ENCODE measurements at places on chromosomes 12 and 14.

- no peaks in the 10 kb centered on the region for H3K27me3 ChIP-seq
- no peak overlapping the region for H3K27ac ChIP-seq
- DNase-seq: no peak
- no peaks in the 10 kb centered on the region for H3K36me3 ChIP-seq
- H3K4me3 ChIP-seq: no peak overlapping the region
Measured at GRCh38 chr12:6820166-6820565, 1.5 kb upstream of the GPR162 start.

GRCh38 chr12:127383281-127383680, 883.7 kb upstream of the TMEM132C start:
- H3K27me3 ChIP-seq: no peaks in the 10 kb centered on the region
- H3K27ac ChIP-seq: no peak overlapping the region
- H3K4me1 ChIP-seq: no peaks in the 10 kb centered on the region
- no peak for DNase-seq
- H3K36me3 ChIP-seq: no peaks in the 10 kb centered on the region

DNA sequence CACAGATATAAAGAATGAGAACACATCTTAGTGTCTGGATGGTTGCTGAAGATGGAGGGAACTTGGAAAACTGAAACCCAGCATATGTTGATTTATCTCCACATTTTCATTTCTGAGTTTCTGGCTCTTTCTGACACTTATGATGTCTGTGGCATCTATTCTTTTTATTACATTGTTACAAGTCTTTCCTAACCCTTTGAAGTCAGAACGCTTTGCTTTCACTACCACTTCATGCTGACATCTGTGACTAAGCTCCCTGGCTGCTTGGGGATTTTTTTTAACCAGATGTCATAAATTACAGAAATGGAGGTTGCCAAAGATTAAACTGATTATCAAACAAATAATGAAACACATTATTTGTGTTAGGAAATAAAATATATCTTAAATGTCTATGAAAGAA, 188.7 kb downstream of the KITLG start:
- H3K27me3 ChIP-seq: no peaks in the 10 kb centered on the region
- H3K36me3 ChIP-seq: no peaks in the 10 kb centered on the region
- DNase-seq: no peak
- H3K27ac ChIP-seq: no peak overlapping the region
- H3K4me3 ChIP-seq: no peak overlapping the region
- H3K4me1 ChIP-seq: no peaks in the 10 kb centered on the region

DNA sequence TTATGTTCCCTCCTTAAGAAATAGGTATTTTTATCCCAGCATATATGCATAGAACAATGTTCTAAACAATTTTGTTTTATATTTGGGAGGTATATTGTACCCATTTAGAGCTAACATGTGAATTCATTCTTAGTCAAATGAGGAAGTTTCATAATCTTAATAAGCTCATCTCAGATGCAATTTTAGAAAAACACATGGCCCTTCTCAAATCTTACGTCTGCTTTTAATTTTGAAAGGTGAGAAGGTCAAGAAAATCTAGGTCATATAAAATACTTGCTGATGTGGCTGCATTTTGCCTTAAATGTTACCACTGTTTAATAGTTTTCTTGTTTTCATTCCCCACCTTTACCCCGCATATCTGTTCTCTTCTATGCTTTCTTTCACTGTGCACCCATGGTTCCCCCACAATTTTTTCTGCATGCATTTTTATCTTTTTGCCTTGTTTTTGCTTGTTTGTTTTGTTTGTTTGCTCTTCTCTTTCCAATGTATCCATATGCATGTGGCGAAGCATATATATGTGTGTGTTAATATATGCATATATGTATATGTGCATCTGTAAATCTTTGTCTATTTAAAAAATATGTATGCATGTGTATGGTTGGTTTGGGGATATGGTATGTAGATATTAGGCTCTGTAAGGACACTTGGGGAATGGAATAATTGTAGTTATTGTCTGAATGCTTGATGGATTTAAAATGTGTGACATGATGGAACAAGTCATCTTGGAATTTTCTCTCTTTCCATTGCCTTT, 317.1 kb downstream of the BCAT1 start:
- no peaks in the 10 kb centered on the region for H3K27me3 ChIP-seq
- H3K4me3 ChIP-seq: no peak overlapping the region
- no peaks in the 10 kb centered on the region for H3K36me3 ChIP-seq
- H3K27ac ChIP-seq: no peak overlapping the region
- no peaks in the 10 kb centered on the region for H3K4me1 ChIP-seq

DNA sequence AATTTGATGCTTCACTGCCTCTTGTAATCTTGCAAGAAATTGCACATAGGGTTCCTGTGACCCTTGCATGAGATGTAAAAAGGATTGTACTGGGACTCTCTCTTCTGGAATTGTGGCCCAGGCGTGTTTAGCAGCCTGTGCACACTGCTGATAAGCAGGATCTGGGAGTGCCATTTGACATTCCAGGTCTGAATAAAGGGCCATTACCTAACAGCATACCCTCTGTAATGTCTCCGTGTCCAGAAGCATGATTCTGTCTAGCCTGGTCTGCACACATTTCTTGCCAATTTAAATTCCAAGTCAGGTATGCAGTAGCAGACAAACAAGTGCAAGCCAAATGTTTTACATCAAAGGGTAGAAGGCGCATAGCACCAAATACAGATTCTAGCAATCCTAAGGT, 18.1 kb upstream of the MAPKAPK5 start:
- no peak overlapping the region for H3K4me3 ChIP-seq
- no peaks in the 10 kb centered on the region for H3K36me3 ChIP-seq
- H3K4me1 ChIP-seq: no peaks in the 10 kb centered on the region
- DNase-seq: no peak

- H3K36me3 ChIP-seq: peaks cover under 1% of the 10 kb centered on the region
- H3K4me1 ChIP-seq: peaks cover 10% of the 10 kb centered on the region
- peak; percentile 70 for DNase-seq
Measured at GRCh38 chr12:121773011-121773777, 20.3 kb downstream of the RHOF start.

- DNase-seq: no peak
- H3K4me3 ChIP-seq: no peak overlapping the region
- H3K27ac ChIP-seq: no peak overlapping the region
- H3K27me3 ChIP-seq: no peaks in the 10 kb centered on the region
- no peaks in the 10 kb centered on the region for H3K36me3 ChIP-seq
Measured at GRCh38 chr14:72560331-72560730, 333.6 kb downstream of the DPF3 start.

DNA sequence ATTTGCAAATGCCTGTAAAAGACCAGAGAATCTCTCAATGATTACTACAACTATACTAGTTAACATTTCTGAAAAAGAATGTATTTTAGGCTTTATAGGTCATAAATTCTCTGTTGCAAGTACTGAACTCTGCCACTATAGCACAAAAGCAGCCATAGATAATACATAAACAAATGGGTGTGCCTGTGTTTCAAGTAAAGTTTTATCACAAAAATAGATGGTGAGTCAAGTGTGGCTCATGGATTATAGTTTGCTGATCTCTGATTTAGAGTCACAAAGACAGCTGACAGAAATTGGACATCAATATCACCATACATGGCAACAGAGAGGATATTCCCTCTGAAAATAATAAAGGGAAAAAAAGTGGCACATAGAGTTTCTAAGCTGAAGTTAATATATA, 68.1 kb downstream of the FSCB start:
- no peaks in the 10 kb centered on the region for H3K4me1 ChIP-seq
- no peak overlapping the region for H3K4me3 ChIP-seq
- no peaks in the 10 kb centered on the region for H3K36me3 ChIP-seq
- no peak for DNase-seq

- no peaks in the 10 kb centered on the region for H3K36me3 ChIP-seq
- no peaks in the 10 kb centered on the region for H3K4me1 ChIP-seq
- no peak for DNase-seq
Measured at GRCh38 chr14:72026536-72026935, 94.3 kb downstream of the RGS6 start.

DNA sequence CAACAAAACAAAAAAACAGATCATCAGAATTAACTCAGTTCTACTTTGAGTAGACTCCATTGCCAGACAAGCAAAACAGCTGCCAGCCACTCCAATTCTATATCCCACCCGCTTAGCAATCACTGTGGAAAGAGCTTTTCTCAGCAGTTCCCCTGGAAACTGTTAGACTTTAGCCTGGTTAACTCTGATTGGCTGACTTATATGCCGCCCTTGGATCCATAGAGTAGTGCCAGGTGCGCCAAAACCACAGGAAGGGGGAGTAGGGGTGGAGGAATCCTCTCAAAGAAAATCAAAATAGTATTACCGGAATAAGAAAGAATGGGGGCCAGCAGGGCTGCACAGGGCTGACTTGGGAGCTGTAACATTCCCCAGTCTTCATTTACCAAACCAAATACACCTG, 5.4 kb upstream of the EML5 start:
- no peak overlapping the region for H3K4me3 ChIP-seq
- peaks cover 2% of the 10 kb centered on the region for H3K27me3 ChIP-seq
- no peak overlapping the region for H3K27ac ChIP-seq
- H3K4me1 ChIP-seq: no peaks in the 10 kb centered on the region

- DNase-seq: no peak
- no peak overlapping the region for H3K27ac ChIP-seq
- no peaks in the 10 kb centered on the region for H3K4me1 ChIP-seq
- H3K36me3 ChIP-seq: peaks cover 4% of the 10 kb centered on the region
Measured at GRCh38 chr14:20327005-20327869, 5.8 kb downstream of the CCNB1IP1 start.

DNA sequence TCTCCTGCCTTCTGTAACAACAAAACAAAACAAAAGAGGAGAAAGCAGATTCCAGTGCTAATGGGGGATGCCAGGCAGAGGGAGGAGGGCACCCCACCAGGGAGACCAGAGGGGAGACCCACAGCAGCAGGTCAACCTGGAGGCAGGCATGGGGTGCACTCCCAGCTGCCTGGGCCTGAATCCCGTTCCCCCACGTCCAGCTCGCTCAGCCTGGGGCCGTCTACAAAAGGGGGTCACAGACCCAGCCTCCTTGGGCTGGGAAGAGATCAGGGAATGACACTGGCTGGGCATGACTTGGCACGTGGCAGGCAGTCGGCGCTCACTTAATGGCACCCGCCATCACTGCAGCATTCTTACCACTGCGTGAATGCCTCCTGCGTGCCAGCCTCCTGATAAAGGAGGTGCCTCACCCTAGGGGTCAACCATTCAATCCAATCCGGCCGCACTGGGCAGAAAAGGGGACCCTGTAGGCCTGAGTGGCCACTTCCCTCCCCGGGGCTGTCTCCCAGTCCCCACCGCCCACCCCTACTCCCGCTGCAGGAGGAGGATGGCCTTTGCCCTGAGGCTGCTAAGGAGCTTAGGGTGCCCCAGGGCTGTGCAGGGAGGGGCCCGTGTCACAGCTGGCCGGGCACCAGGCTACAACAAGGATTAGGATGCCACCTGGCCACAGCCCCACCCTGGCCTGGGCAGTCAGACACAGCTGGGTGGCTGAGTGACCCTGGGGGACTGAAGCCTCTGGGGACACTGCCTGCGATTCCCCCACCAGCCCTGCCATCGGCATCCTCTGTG, 87.5 kb downstream of the NCOR2 start:
- H3K36me3 ChIP-seq: peaks cover 24% of the 10 kb centered on the region
- no peak overlapping the region for H3K27ac ChIP-seq
- H3K4me1 ChIP-seq: no peaks in the 10 kb centered on the region
- no peak for DNase-seq
- no peak overlapping the region for H3K4me3 ChIP-seq

GRCh38 chr14:94348836-94349235, 25.7 kb upstream of the SERPINA6 start:
- H3K36me3 ChIP-seq: no peaks in the 10 kb centered on the region
- no peak overlapping the region for H3K4me3 ChIP-seq
- no peak overlapping the region for H3K27ac ChIP-seq
- H3K4me1 ChIP-seq: no peaks in the 10 kb centered on the region
- no peaks in the 10 kb centered on the region for H3K27me3 ChIP-seq

DNA sequence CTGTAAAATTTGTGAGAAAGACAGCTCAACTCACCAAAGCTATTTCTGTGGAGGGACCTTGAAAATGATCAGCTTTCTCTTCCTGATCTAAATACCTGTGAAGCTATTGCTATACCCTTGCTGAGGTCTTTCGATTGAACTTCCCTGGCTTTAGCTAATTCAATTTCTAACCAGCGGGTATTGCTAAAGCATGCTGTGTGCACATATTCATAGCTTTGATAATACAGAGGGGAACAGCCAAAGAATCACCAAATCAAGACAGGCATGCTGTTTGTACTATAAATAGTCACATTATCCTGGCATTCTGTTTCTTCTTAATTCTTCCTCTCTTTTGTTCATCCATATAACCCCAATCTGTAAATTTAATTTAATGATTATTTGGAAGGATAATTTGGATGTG, 233.0 kb downstream of the LRFN5 start:
- no peak for DNase-seq
- no peaks in the 10 kb centered on the region for H3K36me3 ChIP-seq
- no peak overlapping the region for H3K27ac ChIP-seq

- no peaks in the 10 kb centered on the region for H3K27me3 ChIP-seq
- peaks cover 16% of the 10 kb centered on the region for H3K36me3 ChIP-seq
- H3K27ac ChIP-seq: no peak overlapping the region
- no peak for DNase-seq
- peaks cover 5% of the 10 kb centered on the region for H3K4me1 ChIP-seq
Measured at GRCh38 chr12:3046441-3047200, 30.6 kb upstream of the TSPAN9 start.

- DNase-seq: no peak
- no peak overlapping the region for H3K4me3 ChIP-seq
- H3K36me3 ChIP-seq: no peaks in the 10 kb centered on the region
Measured at GRCh38 chr12:66713984-66714383, 35.1 kb upstream of the GRIP1 start.

GRCh38 chr12:112473056-112473455, 54.3 kb downstream of the PTPN11 start:
- H3K4me3 ChIP-seq: no peak overlapping the region
- H3K27ac ChIP-seq: no peak overlapping the region
- peaks cover 10% of the 10 kb centered on the region for H3K36me3 ChIP-seq
- no peaks in the 10 kb centered on the region for H3K4me1 ChIP-seq

GRCh38 chr14:60686865-60687264, 37.3 kb downstream of the SIX4 start:
- H3K4me3 ChIP-seq: no peak overlapping the region
- no peak for DNase-seq
- no peaks in the 10 kb centered on the region for H3K36me3 ChIP-seq
- no peak overlapping the region for H3K27ac ChIP-seq

DNA sequence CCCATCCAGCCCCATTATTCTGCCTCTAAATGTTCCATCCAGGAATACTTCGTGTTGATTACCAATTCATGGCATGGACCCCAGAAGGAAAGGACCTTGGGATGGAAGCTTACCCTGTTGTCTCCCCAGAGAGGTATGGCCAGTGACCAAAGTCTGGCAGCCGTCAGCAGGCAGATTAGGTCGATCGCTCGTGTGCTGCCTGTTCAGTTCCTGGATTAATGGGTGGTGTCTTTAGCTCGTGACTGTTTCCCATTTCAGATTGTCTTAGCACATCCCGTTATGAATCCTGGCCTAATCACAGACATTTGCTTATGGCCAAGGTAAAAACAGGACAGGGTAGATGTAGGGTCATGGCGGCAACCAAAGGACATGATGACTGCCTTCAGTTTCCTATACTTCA, 122.9 kb upstream of the NTF3 start:
- no peak overlapping the region for H3K4me3 ChIP-seq
- no peak for DNase-seq
- no peak overlapping the region for H3K27ac ChIP-seq
- H3K36me3 ChIP-seq: no peaks in the 10 kb centered on the region

GRCh38 chr12:113914806-113915205, 51.3 kb downstream of the RBM19 start:
- DNase-seq: no peak
- no peak overlapping the region for H3K4me3 ChIP-seq
- no peak overlapping the region for H3K27ac ChIP-seq

GRCh38 chr14:93232159-93232558, 25.1 kb downstream of the UBR7 start:
- DNase-seq: no peak
- H3K4me1 ChIP-seq: no peaks in the 10 kb centered on the region
- H3K27me3 ChIP-seq: no peaks in the 10 kb centered on the region
- no peak overlapping the region for H3K4me3 ChIP-seq
